ENCODE measurements at places on chromosomes 2 and 18.

GRCh38 chr2:102070058-102070642 lies 72.4 kb upstream of the IL1R1 start:
- DNase-seq = no peak

DNA sequence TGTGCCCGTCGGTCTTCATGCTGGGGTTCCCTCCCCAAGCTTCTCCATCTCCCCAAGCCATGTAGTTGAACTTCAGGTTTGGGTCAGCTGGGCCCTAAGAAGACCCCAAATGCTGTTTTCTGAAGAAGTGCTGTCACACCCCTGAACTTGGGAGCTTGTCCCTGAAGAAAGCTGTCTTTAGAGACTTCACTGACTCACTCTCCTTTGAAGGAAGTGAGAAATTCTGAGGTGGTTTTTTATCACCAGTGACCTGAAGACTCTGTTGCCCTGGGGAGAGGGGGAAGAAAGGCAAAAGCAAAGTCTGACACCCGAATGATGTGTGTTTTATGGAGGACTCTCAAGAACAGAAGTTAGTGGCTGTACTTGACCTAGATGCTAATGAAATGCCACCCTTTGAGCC lies 83.6 kb upstream of the BCL2L11 start:
- peak; percentile 12 for DNase-seq

GRCh38 chr18:33699372-33699771 lies 121.4 kb downstream of the ASXL3 start:
- DNase-seq = no peak

- no peak for DNase-seq
Observed at GRCh38 chr18:46470714-46471113, 186.3 kb downstream of the LOXHD1 start.

DNA sequence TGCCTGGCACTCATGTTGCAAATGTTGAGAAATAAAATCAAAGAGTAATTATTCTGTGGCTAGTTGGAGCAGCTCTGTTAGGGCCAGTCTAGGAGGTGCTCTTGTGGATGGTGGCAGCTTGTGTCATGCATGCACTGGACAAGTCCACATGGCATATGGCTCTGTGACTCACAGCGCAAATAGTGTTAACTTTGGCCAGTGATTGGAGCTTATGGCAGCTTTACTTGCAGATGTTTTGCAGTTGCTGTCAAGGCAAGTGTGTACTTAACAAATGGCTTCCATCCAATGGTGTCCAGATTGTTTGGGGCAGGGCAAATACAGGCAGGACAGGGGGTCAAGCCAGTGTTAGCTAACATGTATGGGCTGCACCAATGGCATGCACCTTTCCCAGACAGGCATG lies 26.1 kb upstream of the TMX3 start:
- DNase-seq = no peak

Data from RKO (cell line).